Stimulated activated CD8-positive, alpha-beta memory T cell treated with anti-CD3 and anti-CD28 coated beads, Interleukin-2, amount 100 ng/mL, for 48 hours (primary cell): ENCODE measurements at places on chromosomes 7 and 10.

- no peak for DNase-seq
Measured at GRCh38 chr10:43293677-43294057, 26.8 kb upstream of the RASGEF1A start.

DNA sequence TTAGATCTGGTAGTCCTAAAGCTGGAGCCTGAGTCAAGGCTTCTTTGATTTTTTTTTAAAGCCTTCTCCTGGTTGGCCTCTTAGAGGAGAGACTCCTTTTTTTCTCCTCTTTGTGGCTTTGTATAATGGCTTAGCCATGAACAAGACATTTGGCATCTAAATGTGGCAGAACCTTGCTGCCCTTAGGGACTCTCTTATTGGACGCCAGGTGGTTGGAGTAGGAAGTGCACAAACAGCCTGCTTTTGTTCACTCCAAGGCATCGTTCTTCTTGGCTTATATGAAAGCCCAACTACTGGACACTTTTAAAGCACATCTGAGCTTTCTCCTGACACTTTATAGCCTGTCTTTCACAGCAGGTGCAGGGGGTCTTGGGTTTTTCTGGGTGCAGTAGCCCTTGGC, 25.0 kb downstream of the ZPBP start:
- DNase-seq, result no peak

GRCh38 chr10:133445268-133445732, 8.4 kb upstream of the SCART1 start:
- no peak for DNase-seq

DNA sequence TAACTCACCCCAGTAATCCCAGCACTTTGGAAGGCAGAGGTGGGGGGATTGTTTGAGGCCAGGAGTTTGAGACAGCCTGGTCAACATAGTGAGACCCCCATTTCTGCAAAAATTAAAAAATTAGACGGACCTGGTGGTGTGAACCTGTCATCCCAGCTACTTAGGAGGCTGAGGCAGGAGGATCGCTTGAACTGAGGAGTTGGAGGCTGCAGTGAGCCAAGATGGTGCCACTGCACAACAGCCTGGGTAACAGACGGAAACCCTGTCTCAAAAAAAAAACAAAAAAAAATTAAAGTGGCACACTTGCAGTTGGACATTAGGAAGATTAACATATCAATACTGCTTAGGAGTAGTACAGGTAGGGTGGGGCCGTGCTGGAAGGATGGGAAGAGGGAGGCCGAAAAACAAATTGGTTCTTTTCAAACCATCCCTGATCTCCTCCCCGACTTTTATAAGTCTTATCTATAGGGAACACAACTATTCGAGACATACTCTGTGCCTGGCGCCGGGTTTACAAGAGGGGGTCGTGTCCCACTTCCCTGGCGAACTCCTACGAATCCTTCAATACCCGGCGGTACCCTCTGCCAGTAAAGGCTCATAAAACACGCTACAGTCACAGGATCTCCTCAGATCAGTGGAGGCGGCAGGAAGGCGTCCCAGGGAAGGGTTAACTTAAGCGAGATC, 628 bp downstream of the TAF6 start:
- DNase-seq, result no peak

DNA sequence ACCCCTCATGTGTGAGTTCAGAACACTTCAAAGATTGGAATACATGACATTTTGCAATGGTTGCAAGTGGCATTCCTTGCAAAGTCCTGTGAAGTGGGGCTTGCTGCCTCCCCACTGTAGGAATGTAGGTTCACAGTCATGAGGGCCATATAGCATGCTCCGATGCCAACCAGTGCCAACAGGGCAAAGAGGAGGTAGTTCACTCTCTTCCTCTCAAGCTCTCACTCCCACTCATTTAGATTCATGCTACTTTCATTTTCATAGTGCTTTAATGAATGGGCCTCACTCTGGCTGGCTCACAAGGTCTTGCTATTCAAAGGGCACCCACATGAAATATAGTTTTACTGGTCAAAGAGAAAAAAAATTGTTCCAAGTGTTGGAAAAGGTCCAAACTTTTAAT, 169.9 kb upstream of the AOAH start:
- no peak for DNase-seq

DNA sequence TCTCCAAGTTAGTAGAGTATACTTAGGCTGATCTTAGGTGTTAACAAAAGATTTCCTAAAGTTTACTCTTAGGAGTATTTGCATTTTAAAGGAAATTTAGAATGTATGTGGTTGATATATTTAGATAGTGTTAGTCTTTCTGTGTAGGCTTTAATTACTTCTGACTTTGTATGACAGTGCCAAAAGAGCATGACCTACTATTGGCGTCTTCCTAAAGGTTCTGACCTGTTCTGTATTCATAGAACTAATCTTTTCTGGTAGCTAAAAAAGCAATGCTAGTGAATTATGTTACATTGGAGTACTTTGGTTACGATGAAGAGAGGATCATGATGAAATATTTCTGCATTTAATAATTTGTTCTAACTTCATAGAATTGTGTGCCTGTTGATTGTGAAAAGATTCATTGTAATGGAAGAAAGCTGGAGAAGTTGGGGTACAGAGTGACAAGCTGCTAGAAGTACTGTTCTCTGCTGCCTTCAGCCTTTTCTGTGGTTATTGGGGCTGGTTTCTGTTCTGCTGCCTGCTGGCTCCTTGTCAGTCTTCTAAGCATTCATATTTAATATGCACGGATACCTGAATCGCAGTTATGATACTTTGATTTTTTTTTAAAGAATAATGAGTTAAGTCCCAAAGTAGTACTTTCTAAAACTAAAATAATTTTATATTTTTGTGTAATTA, 13.2 kb downstream of the WAC start:
- no peak for DNase-seq

- no peak for DNase-seq
Measured at GRCh38 chr10:73876971-73877370, 2.6 kb upstream of the CAMK2G start.

DNA sequence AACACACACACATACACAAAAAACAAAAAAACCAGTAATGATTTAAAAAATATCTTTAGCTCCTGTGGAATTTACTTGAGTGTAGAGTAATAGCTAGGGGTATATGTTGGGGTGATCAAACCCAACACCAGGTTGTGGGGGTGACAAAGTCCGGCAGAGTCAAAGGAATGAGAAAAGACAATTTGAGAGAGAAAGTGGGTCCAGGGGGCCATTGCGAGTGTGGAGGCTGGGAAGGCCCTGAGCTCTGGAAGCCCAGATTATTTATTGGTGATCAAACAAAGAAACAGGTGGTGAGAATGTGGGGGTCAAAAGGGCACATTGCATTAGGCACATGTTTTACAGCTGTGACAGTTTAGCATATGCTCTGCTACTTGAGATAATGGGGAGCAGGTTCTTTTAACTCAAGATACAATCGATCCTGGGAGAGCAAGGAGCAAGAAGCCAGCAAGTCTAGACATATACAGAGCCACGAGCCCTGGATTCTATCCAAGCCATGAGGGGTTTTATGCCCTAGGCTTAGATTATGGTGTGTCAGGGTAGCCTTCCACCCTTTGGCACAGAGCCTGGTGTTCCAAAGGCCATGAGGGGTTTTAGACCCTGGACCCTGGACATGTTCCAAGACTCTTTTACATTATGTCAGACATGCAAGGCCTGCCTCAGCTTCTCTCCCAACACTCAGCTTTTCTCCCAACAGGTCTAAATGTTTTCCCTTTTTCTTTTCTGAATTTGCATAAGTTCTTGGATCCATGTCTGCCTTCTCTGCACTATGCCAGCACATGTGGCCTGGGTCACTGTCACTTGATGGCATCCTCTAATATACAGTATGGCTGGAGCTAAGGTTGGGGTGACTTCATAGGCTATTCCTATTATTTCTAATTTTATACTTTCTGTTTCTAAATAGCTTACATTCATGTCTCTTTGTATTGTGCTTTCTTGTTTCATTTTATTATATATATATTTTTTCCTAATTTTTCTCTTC, 48.6 kb upstream of the MKI67 start:
- DNase-seq, result no peak

DNA sequence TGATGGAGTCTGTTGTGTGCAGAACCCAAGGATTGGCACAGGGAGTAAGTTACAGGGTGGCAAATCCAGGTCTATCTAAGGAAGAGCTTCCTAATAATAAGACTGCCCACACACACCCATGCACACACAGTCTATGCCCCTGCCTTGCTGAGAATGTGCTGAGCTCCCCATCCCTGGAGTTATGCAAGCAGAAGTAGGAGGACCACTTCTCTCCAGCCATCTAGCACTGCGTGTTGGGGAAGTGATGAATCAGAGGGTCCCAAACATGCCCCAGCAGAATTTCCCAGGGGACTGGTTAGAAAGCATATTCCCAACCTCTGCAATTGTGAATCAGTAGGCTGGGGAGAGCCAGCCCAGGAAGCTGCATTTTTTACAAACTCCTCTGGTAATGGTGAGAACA, 117.2 kb downstream of the CDH23 start:
- no peak for DNase-seq

DNA sequence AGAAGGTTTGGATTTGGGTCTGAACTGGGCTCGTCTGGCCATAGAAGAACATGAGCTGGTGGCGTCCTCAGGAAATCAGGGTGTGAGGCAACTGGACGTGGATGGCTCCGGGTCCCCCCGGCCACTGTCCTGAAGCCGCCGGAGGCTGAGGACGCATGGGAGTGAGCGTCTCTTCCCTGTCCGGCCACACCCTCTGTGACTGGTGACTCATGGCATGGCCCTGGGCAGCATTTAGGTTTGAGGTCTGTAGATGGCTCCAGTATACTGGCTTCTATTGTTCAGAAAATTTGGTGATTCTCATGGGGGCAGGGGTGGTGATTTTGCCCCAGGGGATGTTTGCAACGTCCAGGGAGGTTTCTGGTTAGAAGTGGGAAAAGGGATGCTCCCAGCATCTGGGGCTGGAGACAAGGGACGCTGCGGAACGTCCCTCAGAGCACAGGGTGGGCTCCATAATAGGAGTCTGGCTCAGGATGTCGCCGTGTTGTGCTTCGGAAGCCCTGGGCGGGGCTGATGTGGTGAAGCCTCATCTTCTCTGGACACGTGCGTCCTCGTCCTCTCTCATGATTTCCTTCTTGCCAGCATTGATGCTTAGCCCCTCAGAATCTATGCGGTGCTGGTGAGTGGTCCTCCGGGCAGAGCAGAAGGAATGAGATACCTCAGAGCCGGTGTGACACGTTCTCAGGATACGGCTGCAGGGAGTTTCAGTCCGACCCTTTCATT, 49.9 kb downstream of the PITRM1 start:
- DNase-seq, result no peak

DNA sequence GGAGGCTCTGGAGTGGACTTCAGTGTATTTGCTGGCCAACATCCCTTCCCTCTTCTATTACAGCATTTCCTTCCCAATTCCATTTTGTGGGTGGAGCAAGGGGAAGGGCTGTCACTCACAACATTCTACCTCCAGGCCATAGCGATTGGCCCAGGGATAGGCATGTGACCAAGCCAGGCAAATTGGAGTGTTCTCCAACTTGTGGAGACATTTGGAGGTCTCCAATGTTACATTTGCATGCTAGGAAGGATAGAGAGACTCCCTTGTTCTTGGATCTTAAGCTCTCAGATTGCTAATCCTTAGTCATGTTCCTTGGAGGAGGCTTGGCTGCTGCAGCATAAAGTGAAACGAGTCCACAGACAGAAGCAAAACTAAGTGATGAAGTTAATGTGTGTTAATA, 95.6 kb upstream of the KIF5B start:
- DNase-seq, result no peak

- DNase-seq, result no peak
Measured at GRCh38 chr7:104444017-104444416, 115.6 kb downstream of the LHFPL3 start.

DNA sequence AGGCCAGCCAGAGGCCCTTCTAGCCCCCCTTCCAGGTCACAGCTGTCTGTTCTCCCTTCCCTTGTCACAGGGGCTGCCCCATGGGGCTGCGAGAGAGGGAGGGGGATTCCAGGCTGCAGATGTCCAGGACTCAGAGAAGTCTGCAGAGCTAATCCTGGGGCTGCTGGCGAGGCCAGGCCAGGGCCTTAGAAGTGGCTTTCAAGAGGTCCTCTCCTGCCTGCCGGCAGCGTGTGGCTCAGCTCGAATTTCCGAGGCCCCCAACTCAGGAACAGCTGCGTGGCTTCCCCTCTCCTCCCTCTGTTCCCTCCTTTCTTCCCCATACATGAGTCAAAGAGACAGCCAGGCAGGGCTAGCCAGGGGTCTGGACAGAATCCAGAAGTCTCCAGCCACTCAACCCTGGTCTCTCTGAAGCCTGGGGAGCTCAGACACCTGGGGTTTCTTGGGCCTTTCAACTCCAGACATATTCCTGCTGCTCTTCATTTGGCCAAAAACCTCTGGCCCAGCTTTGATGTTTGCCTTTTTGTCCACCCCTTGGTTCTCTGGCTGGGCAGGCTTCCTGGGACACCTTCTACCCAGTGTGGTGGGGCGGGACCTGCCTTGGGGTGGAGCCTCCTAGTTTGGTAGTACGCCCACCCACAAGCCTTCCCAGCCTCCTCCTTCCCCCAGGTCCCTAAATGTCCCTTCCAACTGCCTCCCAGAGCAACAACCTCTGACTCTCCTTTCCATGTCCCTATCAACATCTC, 21.8 kb upstream of the EIF5AL1 start:
- DNase-seq, result no peak

GRCh38 chr7:132825932-132826835, 249.9 kb upstream of the PLXNA4 start:
- DNase-seq, result no peak

- no peak for DNase-seq
Measured at GRCh38 chr7:50069613-50070012, 23.4 kb downstream of the ZPBP start.

GRCh38 chr10:60446851-60447250, 57.2 kb upstream of the ANK3 start:
- no peak for DNase-seq

DNA sequence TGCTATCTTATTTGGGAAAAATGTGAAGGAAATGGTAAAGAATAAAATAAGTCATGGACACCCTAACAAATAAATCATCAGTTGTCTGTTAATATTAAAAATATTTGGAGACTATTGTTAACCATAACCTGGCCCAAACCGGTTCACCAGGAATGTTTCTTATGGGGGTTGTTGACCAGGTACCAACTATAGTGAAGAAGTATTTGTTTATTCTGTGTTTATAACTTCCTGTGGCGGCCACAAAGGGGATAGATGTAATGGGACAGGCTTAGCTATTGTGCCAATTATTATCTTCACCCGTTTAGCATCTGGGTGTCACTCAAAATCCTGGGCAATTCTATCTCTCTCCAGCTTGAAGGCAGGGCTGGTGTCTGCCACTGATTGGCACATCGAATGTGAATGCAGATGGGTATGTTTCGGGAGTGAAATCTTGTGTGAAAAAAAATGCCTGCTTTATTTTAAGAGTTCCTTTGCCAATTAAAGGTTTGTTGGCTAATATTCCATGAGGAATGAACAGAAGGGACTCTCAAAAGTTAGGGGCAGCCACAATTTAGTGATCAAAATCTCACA, 500.9 kb downstream of the ARL4A start:
- DNase-seq, result no peak
